Activated CD8-positive, alpha-beta memory T cell treated with anti-CD3 and anti-CD28 coated beads, Interleukin-2, amount 50 U/mL, for 48 hours (primary cell): ENCODE measurements at places on chromosomes 6 and 20.

- no peak for DNase-seq
These were observed 135.1 kb downstream of the TMEM242 start for GRCh38 chr6:157188213-157188612.

- no peak for DNase-seq
These were observed 48.8 kb downstream of the CTCFL start for GRCh38 chr20:57476084-57476526.

- DNase-seq = no peak
These were observed 135.0 kb downstream of the CARMIL1 start for GRCh38 chr6:25414168-25414567.

GRCh38 chr6:39753725-39754045 lies 28.5 kb upstream of the KIF6 start:
- no peak for DNase-seq

GRCh38 chr6:31336896-31337496 lies 20.0 kb downstream of the HLA-B start:
- no peak for DNase-seq

GRCh38 chr20:4007383-4008025 lies 7.9 kb downstream of the RNF24 start:
- DNase-seq = no peak

DNA sequence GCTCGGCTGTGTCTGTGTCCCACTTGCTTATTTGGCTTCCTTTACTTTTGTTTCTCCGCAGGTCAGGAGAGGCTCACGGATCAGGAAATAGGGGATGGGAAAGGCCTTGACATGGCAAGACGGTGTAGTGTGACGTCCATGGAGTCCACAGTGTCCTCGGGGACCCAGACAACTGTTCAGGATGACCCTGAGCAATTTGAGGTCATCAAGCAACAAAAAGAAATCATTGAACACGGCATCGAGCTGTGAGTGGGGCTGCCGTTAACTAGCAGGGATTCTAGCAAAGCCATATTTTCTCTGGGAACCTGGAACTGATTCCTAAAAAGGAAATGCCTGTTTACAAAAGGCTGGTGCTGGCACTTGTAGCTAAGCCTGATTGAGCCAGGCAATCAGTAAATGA lies 54.4 kb downstream of the ARFGEF2 start:
- DNase-seq = no peak

- DNase-seq = no peak
These were observed 11.6 kb downstream of the BACH2 start for GRCh38 chr6:90285042-90285481.

DNA sequence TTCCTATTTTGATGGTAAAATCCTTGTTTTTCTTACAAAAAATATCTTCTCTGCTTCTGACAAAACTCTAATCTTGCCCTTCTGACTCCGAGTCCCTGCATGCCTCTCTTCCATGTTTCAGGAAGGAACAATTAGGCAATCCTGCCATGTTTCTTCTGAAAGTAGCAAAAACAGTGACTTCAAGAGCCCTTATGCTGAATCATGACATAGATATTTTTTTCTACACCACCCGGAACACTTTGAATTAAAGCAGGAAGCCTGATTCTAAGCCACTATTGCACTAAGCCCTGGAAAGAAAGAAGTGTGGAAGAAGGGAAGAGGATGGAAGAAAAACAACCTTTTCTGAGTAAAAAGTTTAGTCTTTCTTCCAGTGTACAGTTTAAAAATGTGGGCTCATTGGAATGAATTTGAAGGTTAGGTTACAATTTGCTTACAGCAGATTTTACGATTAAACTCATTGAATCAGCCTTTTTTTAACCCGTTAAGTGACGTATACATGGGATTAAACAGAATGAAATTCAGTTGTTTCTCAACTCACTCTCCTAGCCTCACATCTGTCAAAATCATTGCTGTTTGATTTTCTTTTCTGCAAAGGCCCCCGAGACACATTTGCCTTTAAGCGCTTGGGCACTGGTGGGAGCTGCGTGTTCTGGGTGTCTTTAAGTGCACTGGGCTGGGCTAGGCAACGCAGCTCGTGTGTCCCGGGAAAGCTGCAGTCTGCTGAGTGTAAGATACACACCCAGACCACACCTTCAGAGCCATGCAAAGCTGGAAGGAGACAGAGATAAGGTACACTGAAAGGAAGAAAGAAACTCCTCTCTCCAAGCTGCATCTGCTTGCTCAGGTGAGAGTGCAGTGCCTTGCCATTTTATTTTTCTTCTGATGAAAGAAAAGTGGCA lies 159.4 kb upstream of the CITED2 start:
- no peak for DNase-seq

GRCh38 chr6:2309122-2309521 lies 63.7 kb upstream of the GMDS start:
- no peak for DNase-seq

GRCh38 chr6:128421788-128422187 lies 98.6 kb downstream of the PTPRK start:
- DNase-seq = no peak

DNA sequence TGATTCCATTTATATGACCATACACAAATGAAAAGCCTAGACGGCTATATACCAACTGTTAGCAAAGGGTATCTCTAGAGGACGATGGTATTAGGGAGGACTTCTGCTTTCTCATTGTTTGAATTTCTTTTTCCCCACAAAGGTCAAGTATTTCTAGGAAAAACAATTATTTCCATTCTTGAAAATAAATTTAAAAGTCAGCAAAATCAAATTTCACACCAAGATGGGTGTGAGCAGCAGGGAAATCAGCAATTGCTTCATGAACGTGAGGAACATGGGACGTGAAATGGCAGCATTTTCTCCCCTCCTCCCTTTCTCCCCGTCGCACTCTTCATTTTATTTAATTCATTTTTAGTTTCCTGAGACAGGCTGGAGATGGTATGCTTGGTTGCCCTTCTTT lies 5.2 kb upstream of the ZFAND3 start:
- no peak for DNase-seq

GRCh38 chr6:36526066-36526465 lies 21.2 kb downstream of the STK38 start:
- no peak for DNase-seq

GRCh38 chr20:57683881-57684807 lies 25.7 kb downstream of the PMEPA1 start:
- DNase-seq = no peak

DNA sequence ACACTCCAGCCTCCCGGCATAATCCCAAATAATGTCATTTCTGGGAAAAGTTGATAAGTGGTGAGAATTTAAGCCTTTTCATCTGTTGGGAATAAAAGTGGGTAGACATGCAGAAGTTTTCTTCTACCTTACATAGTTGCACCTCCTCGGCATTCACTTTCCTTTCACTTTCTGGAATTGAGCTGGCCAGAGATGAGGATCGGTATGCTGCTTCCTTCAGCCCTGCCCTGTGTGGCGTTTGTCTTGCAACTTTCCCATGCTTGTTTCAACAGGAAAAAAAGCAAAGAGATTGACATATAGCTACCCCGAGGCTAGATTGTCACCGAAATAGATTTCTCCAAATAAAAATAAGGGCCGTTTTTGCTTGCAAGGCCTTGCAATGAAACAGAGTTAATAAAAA lies 65.8 kb upstream of the JAG1 start:
- no peak for DNase-seq

GRCh38 chr20:23039136-23039875 lies 4.2 kb downstream of the SSTR4 start:
- DNase-seq = no peak

GRCh38 chr6:82217018-82217586 lies 30.4 kb downstream of the IBTK start:
- no peak for DNase-seq

DNA sequence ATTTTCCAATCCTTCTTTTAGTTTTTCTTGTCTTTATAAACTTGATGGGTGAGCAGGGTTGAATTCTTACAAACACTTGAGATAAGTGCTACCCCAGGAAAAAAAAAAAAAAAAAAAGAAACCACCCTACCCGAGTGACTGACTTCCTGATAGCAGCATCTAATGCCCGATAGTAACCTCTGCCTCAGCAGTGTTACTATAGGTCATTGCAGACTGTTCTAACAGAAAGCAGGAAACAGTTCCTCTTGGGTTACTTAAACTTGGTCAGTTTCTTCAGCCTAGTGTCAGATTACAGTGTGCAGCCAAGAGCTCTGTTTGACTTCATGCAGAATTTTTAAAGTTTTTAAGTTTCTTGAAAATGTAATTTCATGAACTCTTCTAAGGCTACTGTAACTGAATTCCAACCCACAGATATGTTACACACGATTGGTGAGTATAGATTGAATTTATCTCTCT lies 2.1 kb downstream of the MYLIP start:
- no peak for DNase-seq

GRCh38 chr20:58467572-58468527 lies 47.3 kb downstream of the APCDD1L start:
- no peak for DNase-seq

DNA sequence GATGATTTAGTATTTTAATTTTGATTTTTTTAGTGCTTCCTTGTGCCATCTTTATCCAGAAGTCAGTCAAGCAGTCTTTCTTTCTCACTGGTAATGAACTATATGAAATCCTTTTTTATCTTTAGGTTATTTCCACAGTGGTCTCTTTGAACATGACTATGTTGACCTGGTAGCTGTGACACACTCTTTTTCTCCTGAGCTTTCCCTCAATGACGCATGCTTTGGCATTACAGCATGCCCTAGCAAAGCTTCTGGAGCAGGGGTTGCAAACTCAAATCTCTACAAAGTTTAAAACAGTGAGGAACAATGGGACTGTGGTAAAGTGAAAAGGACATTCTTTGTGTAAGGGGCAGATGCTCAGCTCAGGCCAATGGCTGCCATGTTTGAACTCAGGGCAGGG lies 4.5 kb upstream of the PLAGL1 start:
- DNase-seq = no peak

GRCh38 chr20:11057624-11058023 lies 383.8 kb upstream of the JAG1 start:
- DNase-seq = no peak

DNA sequence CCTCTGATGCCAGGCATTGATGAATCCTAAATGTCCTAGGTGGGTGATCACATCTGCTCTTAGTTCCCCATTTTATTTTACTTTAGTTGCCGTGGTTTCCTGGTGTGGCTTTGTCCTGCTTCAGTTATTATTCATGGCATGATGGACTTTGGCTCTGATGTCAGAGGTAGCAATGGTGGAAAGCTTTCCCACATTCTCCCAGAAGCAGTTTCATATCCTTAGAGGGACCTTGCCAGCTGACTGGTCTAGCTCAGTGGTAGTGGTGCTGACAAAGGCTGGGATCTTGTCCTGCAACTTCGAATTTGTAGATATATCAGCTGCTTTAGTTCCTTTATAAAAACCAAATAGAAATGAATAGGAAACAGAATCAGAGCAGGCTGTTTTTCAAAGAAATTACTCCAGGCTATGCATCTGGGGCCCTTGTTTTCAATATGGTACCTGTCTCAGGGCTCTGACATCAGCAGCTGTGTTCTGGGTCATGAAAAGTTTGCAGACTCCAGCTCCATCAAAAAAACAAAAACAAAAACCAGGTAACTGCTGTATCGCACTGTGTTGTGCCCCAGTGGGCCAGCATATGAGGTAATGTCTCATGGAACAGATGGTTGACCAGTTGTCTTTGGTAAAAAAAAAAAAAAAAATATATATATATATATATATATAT lies 133.7 kb downstream of the PLCB4 start:
- no peak for DNase-seq

- no peak for DNase-seq
These were observed 17.0 kb upstream of the SLA2 start for GRCh38 chr20:36663031-36663430.

DNA sequence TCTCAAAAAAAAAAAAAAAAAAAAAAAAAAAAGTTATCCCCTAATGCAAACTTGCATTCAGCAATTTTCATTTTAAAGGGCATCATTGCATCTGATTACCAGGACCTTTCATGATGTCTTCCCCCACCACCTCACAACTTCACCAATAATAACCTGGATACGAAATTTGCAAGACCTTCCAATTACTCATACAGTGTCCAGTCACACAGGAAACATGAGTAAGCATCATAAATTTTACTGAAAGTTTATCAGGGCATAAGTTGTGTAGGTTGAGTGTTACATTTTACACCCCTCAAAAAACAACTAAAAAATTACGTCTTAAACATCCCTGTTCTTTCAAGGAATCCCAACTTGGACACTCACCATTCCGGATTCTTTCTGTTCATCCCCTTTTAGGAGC lies 79.1 kb upstream of the ANKEF1 start:
- no peak for DNase-seq

- DNase-seq = no peak
These were observed 43.9 kb downstream of the BCAS1 start for GRCh38 chr20:54026295-54027064.

- no peak for DNase-seq
These were observed 1.3 kb upstream of the UTRN start for GRCh38 chr6:144283646-144284477.

DNA sequence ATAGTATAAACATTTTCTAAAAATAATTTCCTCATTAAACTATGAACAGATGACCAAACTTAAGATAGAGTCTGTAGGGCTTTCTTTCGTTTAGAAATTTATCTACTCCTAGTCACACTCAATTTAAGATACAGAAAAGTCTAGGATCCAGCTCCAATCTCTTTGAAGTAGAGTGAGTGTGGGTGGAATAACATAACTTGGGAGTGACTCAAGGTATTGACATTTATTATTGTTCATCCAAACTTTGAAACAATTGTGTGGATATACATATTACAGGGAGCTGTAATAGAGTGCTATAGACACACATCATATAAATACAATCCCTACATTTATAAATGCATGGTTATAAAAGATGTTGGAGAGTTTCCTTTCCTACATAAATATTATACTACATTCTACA lies 715.2 kb upstream of the MANEA start:
- no peak for DNase-seq

GRCh38 chr20:18001131-18001921 lies 32.5 kb downstream of the MGME1 start:
- no peak for DNase-seq

- DNase-seq = no peak
These were observed 363.9 kb downstream of the PREX1 start for GRCh38 chr20:48463916-48464315.

- no peak for DNase-seq
These were observed 138.2 kb upstream of the DTNBP1 start for GRCh38 chr6:15800841-15801617.

DNA sequence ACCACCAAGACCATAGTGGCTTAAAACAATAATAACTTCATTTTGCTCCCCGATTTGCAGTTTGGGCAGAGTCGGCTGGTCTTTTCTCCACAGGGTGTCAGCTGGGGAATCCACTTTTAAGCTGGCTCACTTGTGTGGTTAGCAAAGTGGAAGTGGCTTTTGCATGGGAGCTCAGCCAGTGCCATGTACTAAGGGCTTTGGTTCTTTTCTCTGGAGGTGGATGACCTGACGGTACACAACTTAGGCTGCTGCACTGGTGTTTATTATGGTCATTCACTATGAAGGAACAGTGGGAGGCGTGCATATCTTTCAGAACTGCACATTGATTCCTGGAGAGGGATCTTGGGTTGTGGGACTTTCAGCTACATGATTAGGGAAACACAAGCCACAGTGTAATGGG lies 141.0 kb downstream of the OR2B2 start:
- no peak for DNase-seq

GRCh38 chr6:168678077-168678476 lies 237.1 kb downstream of the SMOC2 start:
- no peak for DNase-seq

GRCh38 chr6:89021629-89022028 lies 58.2 kb upstream of the RNGTT start:
- no peak for DNase-seq
